ENCODE measurements at places on chromosomes 16 and 17.

GRCh38 chr17:76086384-76086783 is 7.4 kb downstream of the ZACN start:
- DNase-seq = no peak

GRCh38 chr17:64315032-64315490 is 52.0 kb upstream of the TEX2 start:
- no peak for DNase-seq

- no peak for DNase-seq
Observed at GRCh38 chr17:47254403-47254943, 846 bp downstream of the ITGB3 start.

GRCh38 chr17:77516902-77517301 is 376.1 kb downstream of the SEC14L1 start:
- DNase-seq = no peak

DNA sequence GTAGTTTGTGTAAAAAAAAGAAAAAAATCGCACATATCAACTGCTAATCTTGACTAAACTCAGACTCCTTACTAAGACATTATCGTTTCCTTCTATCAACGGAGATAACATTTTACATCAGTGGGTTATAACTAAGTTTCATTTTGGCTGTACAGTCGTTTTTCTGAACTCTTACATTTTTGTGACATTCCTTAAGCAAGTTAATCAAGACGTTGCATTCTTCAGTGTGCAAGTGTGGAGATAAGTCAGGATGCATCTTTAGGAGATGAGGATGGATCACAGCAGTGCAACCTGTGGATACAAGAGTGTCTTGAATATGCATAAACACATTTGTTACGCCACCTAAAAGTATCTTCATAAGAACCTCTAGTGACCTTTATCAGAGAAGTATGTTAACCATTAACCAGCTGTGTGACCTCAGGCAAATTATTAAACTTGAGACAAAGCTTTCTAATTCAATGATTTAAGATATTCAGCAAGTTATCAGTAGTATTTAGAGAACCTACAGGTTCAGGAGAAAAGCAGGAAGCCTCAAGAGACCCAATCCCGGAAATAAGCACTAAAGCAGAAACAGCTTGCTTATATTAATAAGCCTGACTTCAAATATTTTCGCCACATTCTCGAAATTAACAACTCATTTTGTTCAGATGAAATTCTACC is 9.4 kb downstream of the CMC2 start:
- peak; percentile 47 for DNase-seq

- DNase-seq = no peak
Observed at GRCh38 chr17:81909966-81910839, 996 bp downstream of the PCYT2 start.

DNA sequence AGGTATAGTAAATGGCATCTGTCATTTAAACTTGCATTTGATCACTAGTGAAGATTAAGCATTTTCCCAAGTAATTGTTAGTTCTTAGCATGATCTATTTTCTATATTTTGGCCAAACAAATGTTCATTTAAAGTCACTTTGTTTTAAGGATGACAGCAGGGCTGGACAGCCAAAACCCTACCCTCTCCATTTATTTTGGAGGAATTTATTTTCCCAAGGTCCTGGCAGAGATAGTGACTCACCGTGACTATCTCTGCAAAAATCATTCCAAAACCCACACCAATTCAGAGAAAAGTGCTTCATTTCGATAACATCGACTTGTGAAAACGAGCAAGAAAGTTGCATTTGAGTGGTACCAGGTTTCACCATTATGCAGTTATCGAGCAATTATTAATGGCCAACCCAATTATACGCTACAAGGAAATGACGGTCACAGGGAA is 665 bp upstream of the AKAP1 start:
- no peak for DNase-seq

GRCh38 chr17:20955427-20956323 is 87.1 kb downstream of the USP22 start:
- peak; percentile 82 for DNase-seq

GRCh38 chr17:2387086-2388019 is 13.5 kb downstream of the MNT start:
- DNase-seq = no peak

GRCh38 chr16:85800321-85800669 is 800 bp downstream of the COX4I1 start:
- DNase-seq = no peak

- no peak for DNase-seq
Observed at GRCh38 chr16:3118204-3118790, 5.9 kb downstream of the ZNF205 start.

GRCh38 chr16:71515026-71515425 is 11.2 kb upstream of the CHST4 start:
- DNase-seq = no peak

Data from suppressor macrophage treated with lipopolysaccharide for 4 hours (primary cell).